ENCODE measurements at places on chromosomes 11 and 22. TPM values are rescaled to one million over a fixed set of nuclear protein-coding genes. Genes with fewer than 3 reads are reported as not detected.

- no peak for DNase-seq
These were observed 44.2 kb downstream of the CERK start for GRCh38 chr22:46693634-46694415.

AQP11 gene
- 1.9 TPM for total RNA-seq

DNA sequence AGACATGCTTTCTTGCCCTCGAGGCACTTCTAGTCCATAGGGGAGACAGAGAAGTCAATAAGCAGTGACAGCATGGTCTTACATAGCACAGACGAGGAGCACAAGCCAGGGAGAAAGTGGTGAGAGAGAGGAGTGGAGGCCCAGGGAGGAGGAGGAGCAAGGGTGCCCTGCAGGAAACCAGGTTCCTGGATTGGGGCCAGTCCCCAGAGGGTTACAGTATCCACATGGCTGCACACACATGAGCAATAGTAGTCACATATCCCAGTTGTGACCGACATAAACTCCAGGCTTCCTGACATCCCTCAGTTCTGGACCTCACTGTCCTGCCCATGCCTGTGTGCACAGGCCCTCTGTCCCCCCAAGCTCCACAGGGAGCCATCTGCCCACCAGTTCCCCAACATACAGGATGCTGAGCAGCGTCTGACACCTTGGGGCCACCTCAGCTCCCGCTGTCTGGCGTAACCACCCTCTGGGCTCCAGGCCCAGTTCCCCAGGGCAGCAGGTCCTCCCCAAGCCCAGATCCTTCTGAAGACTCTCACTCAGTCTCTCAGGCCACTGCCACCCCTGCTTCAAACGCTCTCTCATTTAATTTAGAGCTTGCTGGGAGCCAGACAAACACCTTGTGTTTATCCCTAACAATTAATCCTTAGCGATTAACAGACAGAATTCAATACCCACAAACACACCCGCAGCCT is 53.7 kb downstream of the DSCAML1 start:
- no peak for DNase-seq

RIMBP3C gene
- 0.31 TPM for total RNA-seq

GRCh38 chr11:24312464-24313238 is 184.2 kb upstream of the LUZP2 start:
- DNase-seq, result no peak

LAYN gene
- 12.5 TPM for total RNA-seq

DNA sequence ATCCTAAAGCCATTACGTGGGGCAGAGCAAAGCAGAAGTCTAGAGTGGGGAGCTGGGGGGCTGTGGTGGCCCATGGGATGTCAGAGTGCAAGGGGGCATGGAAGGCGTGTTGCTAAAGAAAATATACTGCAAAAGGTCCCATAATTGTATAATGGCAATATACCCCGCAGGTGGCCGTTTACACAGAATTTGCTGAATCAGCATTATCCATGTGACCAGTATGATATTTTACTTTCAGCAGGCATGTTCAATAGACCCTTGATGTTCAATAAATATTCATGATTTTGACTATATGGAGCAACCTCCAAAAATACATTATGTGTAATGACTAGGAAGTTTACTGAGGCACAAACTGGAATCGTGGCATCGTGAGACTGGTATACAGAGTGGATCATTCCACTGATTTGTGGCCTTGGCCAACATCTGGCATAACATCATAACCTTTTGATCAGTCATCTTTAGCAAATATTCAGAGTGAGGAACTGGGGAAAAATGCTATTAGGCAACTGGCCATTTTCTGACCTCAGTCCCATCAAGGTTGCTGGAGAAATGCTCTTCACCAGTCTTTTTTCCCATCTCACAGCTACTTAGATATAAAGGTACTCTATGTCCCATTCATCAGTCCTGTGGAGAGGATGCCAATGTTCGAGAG is 29.3 kb upstream of the PPP2R1B start:
- DNase-seq, result no peak

GRCh38 chr22:41619979-41620588 is 759 bp downstream of the DESI1 start:
- DNase-seq, result peak; percentile 58

DNA sequence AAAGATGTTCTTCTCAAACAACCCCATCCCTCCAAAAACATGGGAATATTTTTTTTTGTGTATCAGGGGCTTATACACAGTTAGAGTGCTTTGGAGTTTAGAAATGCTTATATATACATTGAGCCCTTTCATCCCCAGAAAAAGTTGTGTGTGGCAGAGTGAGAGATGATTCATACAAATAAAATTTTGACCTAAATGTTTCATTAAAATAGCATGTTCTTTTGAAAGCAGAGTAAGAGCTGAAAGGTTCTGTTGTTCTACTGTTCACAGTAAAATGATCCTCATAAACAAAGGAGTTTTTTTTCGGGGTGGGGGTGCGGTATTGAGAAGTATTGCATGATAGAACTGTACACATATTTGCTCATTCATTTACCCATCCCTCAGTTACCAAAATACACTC is 512.4 kb downstream of the DLG2 start:
- DNase-seq, result no peak

DNA sequence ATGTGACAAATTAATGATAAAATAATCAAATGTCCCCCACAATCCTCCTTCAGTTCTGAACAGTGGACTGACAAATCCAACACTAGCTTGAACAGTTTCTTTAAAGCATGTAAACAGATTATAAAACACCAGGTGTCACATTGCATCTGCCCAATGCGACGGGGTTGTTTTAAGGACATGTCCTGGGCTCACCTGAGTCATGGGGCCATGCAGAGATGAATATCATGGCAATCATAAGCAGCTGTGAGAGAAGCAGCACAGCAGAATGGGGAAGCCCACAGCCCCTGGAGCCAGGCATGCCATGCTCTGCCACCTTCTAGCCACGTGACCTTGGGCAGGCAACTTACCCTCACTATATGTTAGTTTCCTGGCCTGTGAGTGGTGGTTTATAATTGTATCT is 93.9 kb upstream of the KCNA4 start:
- DNase-seq, result no peak

DNA sequence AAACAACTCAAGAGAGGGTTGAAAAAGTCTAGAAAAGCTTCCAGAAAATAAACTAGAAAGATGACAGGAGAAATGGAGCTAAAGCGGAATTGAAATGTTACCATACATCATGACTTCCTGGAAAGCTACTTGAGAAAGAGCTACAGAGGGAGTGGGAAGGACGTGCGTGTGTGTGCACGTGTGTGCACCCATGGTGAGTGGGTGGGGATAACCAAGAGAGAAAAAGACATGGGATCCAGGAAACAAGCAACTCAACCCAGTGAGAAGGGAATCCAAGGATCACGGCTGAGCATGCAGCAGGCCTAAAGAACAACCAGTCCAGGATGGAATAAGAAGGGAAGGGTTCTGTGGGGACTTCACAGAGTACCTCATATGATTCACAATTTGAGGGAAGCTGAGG is 21.6 kb downstream of the APOL1 start:
- DNase-seq, result no peak

KCNQ1 gene
- total RNA-seq, result 8.4 TPM

DNA sequence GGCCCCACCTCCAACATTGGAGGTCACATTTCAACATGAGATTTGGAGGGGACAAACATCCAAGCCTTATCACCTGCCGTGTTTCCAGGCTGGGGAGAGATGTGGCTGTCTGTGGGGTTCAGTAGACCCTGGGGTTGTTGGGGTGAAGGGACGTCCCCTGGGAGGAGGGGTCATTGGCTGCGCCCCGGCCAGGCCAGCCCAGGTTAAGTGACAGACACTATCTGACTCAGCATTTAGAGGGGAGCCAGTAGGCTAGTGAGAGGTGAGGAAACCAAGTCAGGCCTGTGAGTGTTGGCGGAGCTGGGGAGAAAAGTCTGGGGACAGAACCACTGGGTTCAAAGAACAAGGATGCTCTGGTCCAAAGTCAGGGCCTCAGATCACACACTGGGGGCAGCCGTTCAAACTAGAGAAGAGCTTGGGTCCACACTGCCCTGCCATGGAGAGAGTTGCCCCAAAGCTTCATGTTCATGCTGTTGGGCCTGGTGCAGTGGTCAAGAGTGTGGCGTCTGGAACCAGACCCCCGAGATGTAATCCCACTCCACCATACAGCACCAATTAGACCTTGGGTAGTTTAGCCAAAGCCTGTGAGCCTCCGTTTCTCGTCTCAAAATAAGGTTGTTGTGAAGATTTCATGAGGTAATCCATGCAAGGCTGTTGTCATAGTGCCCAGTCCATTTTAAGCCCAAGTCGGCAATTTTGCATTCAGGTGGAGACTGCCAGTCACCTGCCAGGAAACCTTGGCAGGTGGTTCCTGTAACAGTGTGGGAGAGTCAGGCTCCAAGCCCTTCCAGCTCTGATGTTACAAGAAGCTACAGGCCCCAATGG is 1289.6 kb downstream of the TBC1D22A start:
- DNase-seq, result no peak

GRCh38 chr22:42170946-42171345 is 40.3 kb upstream of the CYP2D6 start:
- DNase-seq, result no peak

- DNase-seq, result no peak
These were observed 6.4 kb upstream of the QSER1 start for GRCh38 chr11:32886180-32886579.

GRCh38 chr11:48022445-48022844 is 42.1 kb downstream of the PTPRJ start:
- no peak for DNase-seq

CHCHD10 gene
- total RNA-seq, result 61.8 TPM

OR5B21 gene
- total RNA-seq, result not detected

SCT gene
- 1.2 TPM for total RNA-seq

- no peak for DNase-seq
These were observed 251.2 kb downstream of the FAT3 start for GRCh38 chr11:92475819-92476218.

C1QTNF5 gene
- total RNA-seq, result 24.4 TPM

DNA sequence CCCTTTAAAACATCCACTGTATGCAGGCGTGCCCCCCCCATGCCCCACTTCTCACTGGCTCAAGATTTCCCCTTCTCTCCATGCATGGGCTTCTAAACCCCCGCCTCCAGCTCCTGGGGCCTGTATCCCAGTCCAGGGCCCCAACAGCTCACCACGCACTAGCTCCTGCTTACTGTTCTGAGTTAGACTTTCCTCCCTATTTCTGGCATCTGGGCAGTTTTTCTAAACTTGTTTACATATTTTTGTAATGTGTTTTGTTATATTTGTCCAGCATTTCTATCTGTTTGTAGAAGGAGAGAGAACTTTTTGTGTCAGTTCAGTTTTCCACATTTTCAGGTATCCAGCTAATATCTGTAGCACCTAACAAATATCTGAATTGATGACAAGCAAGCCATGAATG is 178.5 kb downstream of the SPON1 start:
- DNase-seq, result no peak

DNA sequence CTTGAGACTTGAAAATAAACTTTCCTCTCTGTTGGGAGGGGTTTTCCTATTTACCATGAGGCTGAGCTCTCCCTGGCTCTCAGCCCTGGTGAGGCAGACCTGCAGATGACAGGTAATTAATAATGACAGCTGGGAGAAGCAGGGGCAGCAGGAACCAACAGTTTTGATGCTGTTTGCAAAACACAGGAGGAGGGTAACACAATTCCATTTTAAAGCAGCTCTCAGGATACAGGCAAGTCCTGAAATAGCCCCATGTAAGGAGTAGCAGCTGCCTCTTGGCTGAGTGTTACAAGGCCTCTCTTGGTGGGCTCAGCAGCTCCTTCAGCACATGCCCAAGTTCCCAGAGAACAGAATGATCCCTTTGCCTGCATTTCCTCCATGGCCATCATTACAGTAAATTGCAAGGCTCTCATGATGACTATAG is 13.3 kb downstream of the PARVA start:
- DNase-seq, result no peak

CHKA gene
- total RNA-seq, result 74.4 TPM

ARHGAP32 gene
- 39.3 TPM for total RNA-seq

ALDH3B1 gene
- total RNA-seq, result 1.4 TPM

DNA sequence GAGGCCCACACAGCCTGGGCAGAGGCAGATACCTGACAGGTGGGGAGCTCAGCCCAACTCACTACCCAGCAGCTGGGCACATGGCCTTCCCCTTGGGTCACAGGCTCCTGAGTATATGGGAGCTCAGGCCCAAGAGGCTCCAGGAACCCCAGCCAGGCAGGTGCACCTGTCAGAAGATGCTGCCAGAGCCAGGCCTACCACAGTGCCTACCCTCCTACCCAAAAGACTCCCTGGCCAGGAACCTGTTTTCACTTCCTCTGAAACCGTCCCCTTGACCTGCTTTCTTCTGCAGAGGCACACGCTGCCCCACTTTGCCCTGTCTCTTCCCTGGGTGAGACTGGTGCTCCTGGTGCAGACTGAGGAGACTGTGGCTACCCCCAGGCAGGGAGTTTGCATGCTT is 2.9 kb downstream of the CHID1 start:
- no peak for DNase-seq

- no peak for DNase-seq
These were observed 1.4 kb upstream of the LIPT2 start for GRCh38 chr11:74494916-74495315.

DNA sequence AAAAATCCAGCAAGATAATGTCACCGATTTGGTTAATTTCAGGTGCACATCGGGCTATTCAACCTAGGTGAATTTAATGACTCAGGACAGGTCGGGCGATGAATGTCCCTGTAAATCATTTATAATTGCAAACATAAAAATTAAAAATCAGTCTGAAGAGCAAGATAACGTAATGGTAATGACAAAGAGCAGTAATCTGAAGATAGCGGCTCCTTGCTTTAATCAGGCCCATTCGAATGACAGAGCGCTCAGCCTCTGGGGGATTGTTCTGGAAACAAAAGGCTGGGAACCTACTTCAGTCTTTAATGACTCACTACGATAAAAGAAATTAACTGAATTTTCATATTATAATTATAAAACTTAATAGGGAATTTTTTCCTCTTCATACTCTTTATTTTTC is 61.3 kb downstream of the RCN1 start:
- DNase-seq, result no peak

- no peak for DNase-seq
These were observed 30.1 kb downstream of the EXT2 start for GRCh38 chr11:44125598-44125997.

Data from mesothelial cell of epicardium (in vitro differentiated cells).